ENCODE measurements at places on chromosomes 7 and 10.

DNA sequence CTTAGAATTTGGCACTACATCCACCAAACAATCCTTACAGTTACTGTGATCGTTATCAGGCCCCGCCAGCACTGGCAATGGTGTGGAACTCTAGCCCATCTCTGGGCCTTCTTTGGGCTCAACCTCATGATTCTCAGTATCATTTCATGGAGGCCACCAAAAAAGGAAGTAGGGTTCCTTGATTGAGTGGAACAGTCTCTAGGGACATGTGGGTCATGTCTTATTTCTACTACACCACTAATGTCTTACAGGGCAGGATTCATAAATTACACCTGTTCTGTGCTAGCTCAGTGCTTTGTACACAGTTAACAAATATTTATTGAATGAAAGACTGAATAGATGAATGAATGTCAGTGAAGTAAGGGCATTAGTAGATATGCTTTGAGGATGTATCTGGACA lies 53.9 kb downstream of the AP3M1 start:
- DNase-seq = no peak

DNA sequence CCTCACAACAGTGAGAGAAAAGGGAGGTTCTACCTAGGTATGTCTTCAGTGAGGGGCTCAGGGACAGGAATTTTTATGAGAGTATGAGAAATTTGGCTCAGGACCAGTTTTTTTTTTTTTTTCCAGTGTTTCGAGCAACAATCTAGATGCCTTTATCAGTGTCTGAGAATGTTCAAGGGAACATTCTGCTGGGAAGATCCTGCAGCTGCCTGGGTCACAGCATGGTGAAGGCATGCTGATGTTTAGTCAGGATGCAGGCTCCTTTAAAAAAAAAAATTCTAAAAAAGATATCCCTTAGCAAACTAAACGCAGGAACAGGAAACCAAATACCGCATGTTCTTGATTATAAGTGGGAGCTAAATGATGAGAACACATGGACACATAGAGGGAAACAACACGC lies 31.0 kb downstream of the SBDS start:
- DNase-seq = no peak

DNA sequence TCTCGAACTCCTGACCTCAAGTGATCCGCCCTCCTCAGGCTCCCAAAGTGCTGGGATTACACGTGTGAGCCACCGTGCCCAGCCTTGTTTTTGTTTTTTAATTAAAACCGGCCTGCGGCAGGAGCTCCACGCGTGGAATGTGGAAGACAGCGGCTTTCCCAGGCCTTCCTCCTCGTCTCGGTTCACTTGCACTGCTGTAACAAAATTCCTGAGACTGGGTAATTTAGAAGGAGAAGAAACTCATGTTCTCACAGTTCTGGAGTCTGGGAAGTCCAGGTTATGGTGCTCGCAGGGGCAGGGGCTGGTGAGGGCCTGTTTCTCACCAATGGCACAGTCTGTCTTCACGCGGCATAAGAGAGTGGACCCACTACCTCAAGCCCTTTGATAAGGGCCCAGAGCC lies 14.4 kb upstream of the CRYGN start:
- DNase-seq = peak; percentile 67

- peak; percentile 44 for DNase-seq
These were observed 47.5 kb downstream of the CAMK2B start for GRCh38 chr7:44277851-44278250.

DNA sequence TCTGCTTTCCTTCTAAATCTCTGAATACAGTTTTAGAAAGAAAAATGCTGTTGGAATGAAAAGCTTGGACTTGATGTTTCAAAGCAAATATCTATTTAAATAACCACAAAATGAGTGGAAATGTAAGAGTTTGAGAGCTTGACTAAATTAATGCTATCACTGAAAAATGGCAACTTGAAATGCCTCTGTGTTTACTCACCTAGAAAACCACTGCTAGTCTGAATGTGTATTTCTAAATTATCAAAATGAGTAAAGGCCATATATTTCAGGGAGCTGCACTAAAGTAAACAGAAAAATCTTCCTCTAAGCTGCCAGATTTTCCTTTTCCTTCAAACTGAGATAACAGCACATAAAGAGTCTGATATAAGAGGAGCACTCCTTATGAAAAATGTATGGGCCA lies 87.9 kb downstream of the DPY19L1 start:
- no peak for DNase-seq
